DMS153 (cell line): ENCODE measurements at places on chromosomes 12 and 14.

GRCh38 chr14:68391311-68392014 lies 401.4 kb downstream of the ZFP36L1 start:
- no peak for DNase-seq

GRCh38 chr12:29551812-29552211 lies 54.3 kb upstream of the OVCH1 start:
- DNase-seq, result no peak

- no peak for DNase-seq
These were observed 3.5 kb downstream of the DAZAP2 start for GRCh38 chr12:51242120-51242519.

DNA sequence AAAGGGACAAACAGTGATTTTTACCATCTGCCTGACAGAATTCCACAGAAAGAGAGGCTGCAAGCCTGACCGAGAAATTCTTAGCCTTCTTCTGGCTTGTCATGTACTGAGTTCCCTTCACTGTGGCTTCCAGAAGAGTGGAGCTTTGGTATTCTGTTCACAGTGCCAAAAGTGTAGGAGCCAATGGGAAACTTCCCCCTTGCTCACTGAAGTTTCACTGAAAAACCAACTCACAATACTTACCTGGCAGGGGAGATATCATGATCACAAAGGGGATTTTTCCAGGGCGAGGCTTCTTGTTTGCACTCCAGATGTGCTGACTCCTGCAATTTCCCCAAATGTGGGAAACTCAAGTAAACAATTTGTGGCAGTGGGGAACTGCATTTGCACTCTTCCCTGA lies 31.7 kb upstream of the MMP19 start:
- DNase-seq, result no peak

GRCh38 chr12:8455271-8455670 lies 491 bp upstream of the CLEC6A start:
- no peak for DNase-seq

DNA sequence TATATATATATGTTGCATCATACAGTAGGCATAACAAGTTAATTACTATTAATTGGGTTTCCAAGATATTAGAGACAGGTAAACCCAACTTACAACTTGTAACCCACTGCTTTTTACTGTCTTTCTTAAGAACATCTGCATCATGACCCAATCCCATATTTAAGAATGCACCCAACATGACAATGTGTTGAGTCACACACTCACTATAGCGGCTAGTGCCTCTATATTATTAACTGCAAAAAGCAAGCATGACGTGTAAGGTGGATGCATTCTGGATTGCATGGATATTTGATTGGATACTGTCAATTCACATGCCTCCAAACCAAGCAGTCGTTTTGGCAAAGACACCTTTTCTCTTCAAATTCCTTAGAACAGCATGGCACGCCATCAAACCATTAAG lies 68.2 kb downstream of the KSR2 start:
- no peak for DNase-seq

- no peak for DNase-seq
These were observed 715 bp downstream of the NEK9 start for GRCh38 chr14:75126121-75126544.

- peak; percentile 65 for DNase-seq
These were observed 7.5 kb upstream of the ASPG start for GRCh38 chr14:104078031-104078455.

DNA sequence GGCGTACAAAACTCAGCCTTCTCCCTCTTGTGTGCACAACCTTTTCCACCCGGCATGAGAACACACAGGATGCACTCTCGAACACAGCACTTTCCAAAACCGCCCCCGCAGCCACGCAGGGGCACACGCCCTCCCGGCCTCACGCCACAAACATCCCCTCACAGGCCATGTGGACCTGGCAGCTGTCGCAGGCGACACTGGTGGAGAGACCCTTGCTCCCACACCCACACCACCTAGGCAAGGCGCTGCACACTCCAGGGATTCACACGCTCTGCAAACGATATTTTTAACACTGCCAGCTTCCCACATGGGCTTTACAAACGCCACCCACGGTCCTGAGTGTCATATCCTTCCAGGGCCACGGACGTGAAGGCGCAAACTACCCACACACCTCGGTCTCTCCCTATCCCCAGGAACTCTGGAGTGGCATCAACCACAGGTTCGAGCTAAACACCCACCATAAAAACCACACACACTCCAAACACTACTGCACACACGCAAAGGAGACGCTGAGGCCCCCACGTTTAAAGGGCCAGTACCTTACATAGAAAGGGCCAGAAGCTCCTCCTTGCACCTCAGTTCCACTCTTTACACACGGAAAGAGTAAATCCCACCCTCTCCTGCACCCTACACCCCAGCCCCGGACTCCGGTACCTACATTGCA lies 12.4 kb upstream of the ITGB7 start:
- no peak for DNase-seq

- DNase-seq, result no peak
These were observed 127.3 kb downstream of the SCARB1 start for GRCh38 chr12:124736115-124737039.

GRCh38 chr12:52370926-52371608 lies 3.8 kb upstream of the KRT85 start:
- DNase-seq, result no peak

DNA sequence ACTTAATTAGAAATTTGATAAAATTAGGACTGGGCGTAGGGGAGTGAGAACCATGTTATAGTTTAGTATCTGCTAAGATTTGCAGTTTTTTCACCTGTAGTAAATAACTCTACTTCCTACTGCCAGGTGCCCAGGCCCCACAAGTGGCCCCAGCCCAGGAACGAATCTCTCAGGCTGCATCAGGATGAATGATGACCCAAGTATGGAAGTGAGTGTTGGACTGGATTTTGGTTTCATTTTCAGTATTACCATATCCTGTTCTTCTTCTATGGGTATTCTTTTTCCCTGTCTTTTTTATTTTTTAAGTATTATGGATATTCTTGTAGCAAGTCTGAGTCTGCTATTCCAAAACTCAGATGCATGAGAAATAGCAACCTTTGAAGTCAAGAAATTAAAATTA lies 120.3 kb upstream of the BCAT1 start:
- DNase-seq, result no peak

- no peak for DNase-seq
These were observed 212.7 kb downstream of the ERC1 start for GRCh38 chr12:1203735-1204019.

DNA sequence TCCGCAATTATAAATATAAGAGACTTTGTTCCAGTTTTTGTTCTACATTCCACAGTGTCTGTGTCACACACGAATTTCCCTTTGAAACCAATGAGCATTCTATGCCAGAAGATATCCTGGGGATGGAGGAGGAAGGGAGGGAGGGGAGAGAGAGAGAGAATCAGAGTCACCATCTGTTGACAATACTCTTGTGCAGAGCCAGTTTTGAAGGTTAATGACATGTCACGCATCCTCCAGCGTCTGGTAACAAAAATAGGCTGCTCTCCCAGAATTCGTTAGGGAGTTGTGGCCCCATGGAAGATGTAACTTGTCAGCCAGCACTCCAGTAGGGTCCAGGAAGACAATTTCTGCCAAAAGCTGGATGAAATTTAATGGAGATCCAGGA lies 213.5 kb upstream of the KRR1 start:
- DNase-seq, result peak; percentile 85

- DNase-seq, result no peak
These were observed 27.1 kb downstream of the DAD1 start for GRCh38 chr14:22561661-22562579.

- no peak for DNase-seq
These were observed 429.0 kb downstream of the LRIG3 start for GRCh38 chr12:58491306-58491705.

DNA sequence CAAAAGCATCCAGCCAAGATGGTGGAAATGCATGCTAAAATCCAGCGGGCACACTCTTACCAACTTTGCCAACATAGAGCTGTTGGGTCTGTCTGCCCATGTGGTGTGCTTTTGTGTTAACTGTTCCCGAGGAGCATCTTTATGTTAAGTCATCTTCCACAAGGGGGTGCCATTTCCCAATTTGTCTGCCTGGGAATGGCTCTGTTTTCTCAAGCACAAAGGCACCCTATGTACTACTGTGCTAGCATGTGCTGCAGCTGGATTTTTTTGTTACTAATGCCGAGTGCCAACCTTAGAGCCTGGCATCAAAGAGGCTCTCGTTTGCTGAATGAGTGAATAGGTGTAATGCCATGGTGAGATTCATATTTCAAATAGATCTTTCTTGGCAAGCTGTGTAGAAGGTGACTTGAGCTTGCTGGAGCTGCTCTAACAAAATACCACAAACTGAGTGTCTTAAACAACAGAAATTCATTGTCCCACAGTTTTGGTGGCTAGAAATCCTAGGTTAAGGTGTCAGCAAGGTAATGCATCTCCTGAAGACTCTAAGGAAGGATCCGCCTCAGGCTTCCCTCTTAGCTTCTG lies 74.3 kb downstream of the TRHDE start:
- DNase-seq, result peak; percentile 40

DNA sequence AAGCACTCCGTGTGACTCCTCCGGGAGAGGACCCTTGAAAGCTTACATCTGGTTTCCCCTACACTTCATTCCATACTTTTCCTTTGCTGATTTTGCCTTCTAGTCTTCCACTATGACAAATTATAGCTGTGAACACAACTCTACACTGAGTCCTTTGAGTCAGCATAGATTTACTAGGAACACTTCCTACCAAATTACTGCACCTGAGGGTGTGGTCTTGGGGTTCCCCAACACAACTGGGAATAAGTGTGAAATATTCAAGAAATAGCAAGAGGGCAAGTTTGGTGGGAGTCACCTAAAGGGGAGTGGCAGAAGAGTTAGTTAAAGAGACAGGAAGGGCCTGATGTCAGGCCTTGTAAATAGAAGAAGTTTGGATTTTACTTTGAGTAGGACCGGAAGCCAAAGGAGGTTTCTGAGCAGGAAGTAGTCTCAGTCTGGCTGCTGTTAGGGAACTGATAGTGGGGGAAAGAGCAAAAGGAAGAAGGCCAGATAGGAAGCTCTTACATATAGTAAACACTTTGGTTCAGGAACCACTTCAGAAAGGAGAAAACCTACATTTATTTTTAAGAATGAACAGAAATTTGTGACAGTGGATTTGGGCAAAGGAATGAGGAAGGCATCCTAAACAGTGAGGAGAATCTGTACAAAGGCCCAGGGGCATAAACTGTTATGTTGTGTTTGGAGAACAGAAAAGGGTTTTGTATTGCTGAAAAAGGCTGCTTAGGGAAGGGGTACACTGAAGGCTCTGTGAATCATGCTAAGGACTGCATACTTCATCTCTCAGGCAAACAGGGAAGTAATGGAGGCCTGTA lies 14.2 kb downstream of the SEL1L start:
- DNase-seq, result no peak

DNA sequence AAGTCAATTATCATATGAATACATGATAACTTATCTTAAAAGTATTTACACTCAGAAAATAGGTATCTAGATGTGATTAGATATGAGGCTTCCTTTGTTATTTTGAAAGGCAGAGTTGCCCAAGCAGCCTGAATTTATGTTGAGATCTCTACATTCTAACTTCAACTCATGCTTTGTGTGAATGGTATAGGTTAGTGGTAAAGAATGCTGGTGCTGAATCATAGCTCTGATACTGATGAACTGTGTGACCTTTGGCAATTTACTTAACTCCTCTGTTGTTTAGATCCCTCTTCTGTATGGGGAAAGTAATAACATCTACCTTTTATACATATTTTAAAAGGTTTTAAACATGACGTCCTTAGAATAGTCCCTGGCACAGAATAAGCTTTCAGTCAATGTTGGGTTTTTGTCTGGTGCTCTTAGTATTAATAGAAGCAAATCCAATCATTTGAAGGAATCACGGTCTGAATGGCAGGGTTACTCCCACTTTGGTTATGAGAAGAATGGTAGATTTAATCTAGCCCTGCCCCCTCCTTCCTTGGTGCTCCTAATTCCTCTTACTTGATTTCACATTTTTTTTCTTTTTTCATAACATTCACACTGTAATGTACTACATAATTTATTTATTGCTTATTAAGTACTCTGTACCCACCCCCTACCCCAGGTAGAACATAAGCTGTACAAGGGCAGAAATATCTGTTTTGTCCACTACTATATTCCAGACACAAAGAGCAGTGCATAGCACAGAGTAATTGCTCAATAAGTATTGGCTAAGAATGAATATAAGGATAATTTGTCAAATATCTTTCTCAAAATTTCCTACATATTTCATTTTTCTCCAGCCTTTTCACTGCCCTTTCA lies 203.3 kb upstream of the KRR1 start:
- DNase-seq, result no peak

DNA sequence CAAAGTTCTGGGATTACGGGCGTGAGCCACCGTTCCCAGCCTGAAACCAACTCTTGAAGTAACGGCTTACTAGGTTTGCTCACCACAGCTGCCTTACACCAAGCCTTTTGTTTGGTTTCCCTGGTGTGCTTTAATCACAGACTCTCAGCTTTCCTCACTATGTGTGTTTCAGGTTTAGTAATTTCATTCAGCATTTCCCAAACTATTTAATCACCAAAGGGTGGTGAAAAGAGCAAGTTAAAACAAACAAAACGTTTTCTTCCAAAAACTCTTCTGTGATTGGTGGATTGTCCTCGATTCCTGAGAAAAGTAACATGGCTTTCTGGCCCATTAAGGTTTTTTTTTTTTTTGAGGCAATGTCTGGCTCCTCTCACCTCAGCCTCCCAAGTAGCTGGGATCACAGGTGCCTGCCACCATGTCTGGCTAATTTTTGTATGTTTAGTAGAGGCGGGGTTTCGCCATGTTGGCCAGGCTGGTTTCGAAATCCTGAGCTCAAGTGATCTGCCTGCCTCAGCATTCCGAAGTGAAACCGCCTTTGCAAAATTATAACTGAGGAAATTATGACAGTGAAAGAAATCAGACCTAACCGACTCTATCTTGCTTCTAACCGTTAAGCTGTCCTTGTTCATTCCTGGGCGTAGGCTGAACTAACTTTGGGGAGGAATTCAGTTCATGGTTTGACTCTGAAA lies 1.5 kb upstream of the ZFYVE26 start:
- DNase-seq, result no peak

GRCh38 chr14:22536853-22537338 lies 52.1 kb downstream of the DAD1 start:
- DNase-seq, result no peak

GRCh38 chr12:71216725-71217579 lies 59.2 kb upstream of the TSPAN8 start:
- peak; percentile 86 for DNase-seq

DNA sequence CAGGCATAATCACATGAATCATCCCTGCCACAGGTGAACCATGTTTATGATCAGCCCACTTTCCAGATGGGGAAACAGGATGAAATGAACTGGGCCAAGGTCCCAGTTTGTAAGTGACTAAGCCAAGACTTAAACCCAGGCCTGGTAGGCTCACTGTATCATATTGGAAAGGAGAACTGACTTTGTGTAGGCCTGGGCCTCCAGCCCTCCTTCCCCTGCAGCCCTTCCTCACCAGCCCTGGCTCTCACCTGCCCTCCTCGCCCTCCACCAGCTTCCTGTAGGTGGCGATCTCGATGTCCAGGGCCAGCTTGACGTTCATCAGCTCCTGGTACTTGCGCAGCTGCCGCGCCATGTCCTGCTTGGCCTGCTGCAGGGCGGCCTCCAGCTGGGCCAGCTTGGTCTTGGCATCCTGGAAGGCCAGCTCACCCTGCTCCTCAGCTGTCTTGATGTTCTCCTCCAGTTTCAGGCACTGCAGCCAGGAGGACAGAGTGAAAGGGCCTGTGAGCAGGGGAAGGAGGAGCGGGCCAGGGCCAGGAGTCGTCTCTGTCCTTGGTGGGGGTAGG lies 19.8 kb downstream of the KRT80 start:
- no peak for DNase-seq
